ENCODE measurements at places on chromosomes 1 and 21.

DNA sequence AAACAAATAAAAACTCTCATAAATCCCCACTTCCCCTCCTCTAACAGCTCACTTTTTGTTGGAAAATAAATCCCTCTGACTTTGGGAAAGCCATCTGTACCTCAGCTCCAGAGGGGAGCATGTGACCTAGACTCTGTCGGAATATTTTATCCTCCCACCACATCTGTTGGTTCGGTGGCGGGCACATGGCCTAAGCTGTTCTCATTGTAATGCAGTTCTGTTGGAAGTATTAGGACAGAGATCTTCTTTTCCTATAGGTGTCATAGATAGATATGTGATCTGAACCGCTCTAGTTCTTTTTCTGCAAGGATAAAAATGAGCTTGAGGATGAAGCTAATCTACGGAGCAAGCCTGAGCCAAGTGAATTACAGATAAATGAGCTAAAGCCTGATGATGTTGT is 50.5 kb upstream of the EPS8L3 start:
- no peak for DNase-seq

- no peak for DNase-seq
These were observed 27.3 kb downstream of the KIAA2013 start for GRCh38 chr1:11898831-11899467.

DNA sequence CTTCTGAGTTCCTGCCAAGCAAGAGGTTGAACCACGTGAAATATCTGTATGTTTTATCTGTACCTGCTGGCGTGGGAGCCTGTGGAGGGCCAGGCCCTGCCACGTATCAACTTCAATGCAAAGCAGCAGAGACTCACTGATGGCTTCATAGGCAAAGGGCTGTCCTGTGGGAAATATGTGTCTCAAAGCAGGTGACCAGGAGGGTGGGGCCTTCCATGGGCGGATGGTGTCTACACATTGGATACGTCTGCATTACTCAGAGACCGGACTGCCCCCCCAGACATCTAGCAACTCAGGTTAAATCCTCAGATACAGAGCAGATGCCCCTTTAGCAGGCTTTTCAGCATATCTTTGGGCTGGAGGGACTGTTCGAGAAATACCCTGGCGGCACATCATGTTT is 210.8 kb upstream of the C1orf174 start:
- no peak for DNase-seq

DNA sequence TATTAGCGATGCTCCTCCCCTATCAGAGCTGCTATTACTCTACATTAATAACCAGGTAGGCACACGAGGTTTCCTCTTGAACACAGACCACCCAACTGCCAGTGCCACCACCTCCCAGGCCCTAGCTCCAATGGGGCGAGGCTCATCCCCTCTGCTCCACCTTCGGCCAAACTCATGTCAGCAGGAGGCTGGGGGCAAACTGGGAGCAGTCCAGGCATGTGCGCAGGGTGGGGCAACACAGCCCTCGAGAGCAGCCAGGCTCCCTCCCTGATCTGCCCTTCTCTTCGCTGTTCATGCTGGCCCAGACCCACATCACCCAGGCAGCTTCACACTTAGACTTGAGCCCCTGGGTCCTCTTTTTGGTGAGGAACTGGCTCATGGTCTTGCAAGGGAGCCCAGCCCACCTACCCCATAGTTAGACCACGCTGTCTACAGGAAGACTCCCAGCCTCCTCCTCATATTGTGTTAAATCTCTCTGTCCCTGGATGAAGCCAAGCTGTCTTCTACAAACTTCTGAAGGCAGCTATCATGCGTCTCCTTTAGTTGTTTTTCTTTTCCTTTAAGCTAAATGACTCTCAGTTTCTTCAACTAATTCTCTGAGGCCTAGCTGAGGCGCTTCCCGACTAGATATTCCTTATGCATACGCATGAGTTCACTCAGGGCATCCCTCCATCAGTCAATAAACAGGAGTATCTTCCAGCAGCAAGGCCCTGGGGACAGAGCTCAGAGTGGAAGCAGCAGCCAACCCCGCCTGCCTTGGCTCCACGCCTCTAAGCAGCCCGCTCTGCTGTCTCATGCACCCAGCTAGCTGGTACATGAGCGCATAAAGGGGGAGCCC is 12.0 kb downstream of the TMEM9 start:
- DNase-seq: no peak

DNA sequence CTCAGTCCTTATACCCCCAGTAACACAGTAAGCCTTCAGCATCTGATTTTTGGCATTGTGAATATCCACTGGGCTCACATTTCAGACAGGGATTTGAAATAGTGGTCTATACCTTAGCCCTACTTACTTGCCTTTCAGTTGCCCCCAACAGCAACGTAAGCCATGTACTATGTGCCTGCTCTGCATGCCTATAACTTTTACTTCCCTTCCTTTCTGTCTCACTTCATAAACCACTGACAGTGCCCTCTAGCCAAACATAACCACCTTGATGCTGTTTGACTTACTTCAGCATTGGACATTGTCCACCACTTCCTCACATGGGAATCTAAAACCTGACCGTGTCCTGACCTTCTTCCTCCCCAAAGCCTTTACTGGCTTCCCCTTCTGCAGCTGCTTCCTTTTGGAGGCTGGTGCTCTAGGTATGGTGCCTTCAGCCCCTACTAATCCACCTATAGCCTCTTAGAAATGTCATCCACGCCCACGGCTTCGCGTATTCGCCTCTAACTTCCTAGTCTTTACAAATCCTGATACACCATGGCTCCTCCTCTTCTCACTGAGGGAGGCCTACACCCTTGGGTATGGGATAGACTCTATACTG is 3.6 kb upstream of the ZNF672 start:
- no peak for DNase-seq

DNA sequence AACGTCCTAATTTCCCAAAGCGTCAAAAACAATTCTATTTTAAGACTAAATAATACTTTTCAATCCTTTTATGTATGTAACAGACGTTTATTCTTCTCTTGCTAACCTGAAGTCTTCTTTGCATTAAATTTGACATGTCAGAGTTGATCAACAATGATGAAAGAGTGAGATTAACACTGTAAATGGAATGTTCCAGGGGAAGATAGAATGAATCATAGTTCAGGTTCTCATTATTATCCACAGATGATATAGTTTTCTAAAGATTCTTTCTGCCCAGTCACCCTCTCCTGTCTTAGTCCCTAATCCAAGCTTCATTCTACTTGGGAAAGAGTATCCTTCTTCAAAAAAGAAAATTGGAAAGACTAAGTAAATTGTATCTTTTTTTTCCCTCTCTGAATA is 38.9 kb downstream of the SDCCAG8 start:
- no peak for DNase-seq
